DMS153 (cell line): ENCODE measurements at places on chromosomes 11 and 22.

GRCh38 chr11:122728561-122728960 is 73.0 kb downstream of the UBASH3B start:
- DNase-seq = no peak

GRCh38 chr22:45169591-45170466 is 6.1 kb downstream of the NUP50 start:
- no peak for DNase-seq

DNA sequence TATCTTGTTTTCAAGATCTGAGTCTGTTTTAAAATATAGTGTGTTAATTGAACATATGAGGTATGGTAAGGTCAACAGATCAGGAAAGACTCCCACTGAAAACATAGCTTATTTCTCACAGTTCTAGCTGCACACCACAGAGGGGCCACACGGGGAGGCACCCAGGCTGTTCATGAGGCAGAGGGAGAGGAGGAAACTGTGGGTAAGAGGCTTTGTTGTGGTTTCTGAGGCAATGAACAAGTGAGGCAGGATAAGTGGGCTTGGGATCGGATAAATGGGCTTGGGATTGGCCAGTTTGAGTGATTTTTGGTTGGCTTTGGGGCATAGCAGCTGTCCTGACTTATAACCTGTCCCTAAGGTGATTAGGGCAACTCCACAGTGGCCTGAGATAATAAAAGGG is 242.1 kb downstream of the LUZP2 start:
- no peak for DNase-seq

- no peak for DNase-seq
Observed at GRCh38 chr11:111107501-111107900, 138.0 kb upstream of the POU2AF2 start.

GRCh38 chr11:58567889-58568512 is 7.7 kb downstream of the LPXN start:
- no peak for DNase-seq

- DNase-seq = peak; percentile 78
Observed at GRCh38 chr11:66081505-66081904, 11.4 kb downstream of the PACS1 start.

- DNase-seq = no peak
Observed at GRCh38 chr22:20268279-20269012, at the start of gene RTN4R. Gene RTN4R, minus strand, starts transcription at chr22:20268318. Its CDS starts 226 bp downstream, at chr22:20268092.

GRCh38 chr22:43996170-43996980 is 27.7 kb upstream of the PARVB start:
- no peak for DNase-seq

GRCh38 chr11:116175707-116176106 is 597.1 kb downstream of the BUD13 start:
- DNase-seq = no peak

- DNase-seq = no peak
Observed at GRCh38 chr11:15569305-15570025, 454.7 kb downstream of the INSC start.

GRCh38 chr22:37207981-37208380 is 4.3 kb downstream of the SSTR3 start:
- no peak for DNase-seq

- DNase-seq = no peak
Observed at GRCh38 chr11:12100429-12100828, 10.0 kb upstream of the MICAL2 start.

GRCh38 chr11:1508491-1508891 is 21.9 kb upstream of the MOB2 start:
- DNase-seq = no peak
